Stimulated activated CD8-positive, alpha-beta memory T cell treated with anti-CD3 and anti-CD28 coated beads, Interleukin-4, amount 100 ng/mL, for 4 hours (primary cell): ENCODE measurements at places on chromosomes 12 and 14.

DNA sequence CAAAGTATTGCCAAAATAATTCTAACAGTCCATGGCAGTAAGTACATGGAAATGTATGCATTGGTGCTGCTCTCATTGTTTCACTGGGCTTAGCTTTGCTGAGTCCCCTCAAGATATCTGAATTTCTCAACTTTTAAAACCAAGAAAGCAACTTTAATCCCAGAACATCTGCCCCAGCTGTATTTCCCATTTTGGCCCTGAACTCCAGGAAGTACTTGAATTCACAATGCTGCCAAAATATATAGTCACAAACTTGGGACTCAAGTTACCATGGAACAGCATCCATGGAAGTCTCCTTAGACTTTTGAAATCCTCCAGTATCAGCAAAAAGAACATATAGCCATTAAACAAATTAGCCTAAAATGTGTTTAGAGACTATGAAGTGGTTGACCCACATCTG lies 78.5 kb upstream of the FLRT2 start:
- no peak for DNase-seq

DNA sequence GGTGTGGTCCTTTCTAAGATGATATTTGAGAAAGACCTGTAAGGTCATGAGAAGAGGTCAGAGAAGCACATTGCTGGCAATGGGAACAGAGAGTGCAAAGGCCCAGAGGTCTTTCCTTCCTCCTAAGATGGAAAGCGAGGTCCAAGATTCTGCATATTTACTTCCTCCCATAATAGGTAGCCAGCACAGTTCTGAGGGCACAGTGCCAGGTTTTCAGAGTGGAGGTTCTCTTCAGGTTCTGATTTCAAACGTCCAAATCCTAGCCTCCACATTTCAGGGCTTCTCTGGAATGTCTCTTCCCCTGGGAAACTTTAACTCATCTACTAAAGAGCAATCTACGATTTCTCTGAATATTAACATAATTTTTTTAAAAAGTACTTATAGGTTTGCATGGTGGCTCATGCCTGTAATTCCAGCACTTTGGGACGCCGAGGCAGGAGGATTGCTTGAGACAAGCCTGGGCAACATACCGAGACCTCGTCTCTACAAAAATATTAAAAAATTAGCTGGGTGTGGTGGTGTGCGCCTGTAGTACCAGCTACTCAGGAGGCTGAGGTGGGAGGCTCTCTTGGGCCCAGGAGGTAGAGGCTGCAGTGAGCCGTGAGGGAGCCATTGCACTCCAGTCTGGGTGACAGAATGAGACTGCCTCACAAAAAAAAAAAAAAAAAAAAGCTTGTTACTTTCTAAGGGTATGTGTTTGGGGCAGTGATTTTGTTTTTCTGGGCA lies 526 bp upstream of the MRPL42 start:
- DNase-seq, result no peak

DNA sequence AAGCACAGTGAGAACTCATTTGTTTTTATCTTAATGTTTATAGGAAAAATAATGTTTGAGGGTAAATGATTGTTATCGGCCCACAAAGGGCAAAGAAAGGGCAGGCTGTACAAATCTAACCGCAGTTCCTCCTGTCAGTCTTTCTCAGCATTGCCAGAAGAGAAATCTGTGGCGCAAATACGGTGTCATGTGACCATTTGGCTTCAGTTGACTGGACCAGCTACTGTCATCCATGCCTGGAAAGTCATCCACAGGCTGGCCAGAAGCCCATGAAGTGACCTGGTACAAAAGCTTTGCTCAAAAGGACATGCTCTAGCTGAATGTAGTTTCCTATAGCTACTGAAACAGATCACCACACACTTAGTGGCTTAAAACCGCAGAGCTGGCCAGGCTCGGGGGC lies 43.6 kb downstream of the HCAR2 start:
- DNase-seq, result no peak

GRCh38 chr14:80202888-80203562 lies 8.3 kb downstream of the DIO2 start:
- no peak for DNase-seq

DNA sequence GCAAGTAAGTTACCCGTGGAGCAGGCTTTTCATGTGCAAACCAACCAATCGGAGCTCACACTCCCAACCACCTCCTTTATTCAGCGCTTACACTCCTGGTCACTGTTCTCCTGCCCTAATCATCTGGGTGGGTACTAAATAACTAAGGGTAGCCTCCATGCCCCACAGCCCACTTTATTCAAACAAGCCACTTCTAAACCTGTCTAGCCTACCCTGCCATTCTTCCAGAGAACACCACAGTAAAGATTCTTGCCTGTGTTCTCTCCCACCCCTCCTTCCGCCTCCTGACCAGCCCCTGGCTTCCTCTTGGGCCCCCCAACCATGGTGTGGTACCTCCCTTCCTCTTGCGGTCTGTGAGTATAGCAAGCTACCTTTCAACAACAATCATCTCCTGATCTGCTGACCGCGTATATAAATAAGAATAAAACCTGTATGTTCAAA lies 581.9 kb downstream of the VRK1 start:
- no peak for DNase-seq

- DNase-seq, result no peak
Measured at GRCh38 chr12:93128332-93128707, 199.2 kb upstream of the EEA1 start.

DNA sequence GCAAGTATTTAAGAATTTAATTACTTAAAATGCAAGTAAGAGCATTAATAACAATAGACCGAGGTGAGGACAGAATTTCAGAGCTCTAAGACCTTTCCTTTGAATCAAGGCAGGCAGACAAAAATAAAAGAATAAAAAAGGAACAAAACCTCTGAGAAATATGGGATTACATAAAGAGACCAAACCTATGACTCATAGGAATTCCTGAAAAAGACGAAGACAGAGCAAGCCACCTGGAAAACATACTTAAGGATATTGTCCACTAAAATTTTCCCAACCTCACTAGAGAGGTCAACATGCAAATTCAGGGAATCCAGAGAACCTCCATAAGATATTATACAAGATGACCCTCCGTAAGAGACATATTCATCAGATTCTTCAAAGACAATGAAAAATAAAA lies 325.1 kb downstream of the AEBP2 start:
- no peak for DNase-seq

DNA sequence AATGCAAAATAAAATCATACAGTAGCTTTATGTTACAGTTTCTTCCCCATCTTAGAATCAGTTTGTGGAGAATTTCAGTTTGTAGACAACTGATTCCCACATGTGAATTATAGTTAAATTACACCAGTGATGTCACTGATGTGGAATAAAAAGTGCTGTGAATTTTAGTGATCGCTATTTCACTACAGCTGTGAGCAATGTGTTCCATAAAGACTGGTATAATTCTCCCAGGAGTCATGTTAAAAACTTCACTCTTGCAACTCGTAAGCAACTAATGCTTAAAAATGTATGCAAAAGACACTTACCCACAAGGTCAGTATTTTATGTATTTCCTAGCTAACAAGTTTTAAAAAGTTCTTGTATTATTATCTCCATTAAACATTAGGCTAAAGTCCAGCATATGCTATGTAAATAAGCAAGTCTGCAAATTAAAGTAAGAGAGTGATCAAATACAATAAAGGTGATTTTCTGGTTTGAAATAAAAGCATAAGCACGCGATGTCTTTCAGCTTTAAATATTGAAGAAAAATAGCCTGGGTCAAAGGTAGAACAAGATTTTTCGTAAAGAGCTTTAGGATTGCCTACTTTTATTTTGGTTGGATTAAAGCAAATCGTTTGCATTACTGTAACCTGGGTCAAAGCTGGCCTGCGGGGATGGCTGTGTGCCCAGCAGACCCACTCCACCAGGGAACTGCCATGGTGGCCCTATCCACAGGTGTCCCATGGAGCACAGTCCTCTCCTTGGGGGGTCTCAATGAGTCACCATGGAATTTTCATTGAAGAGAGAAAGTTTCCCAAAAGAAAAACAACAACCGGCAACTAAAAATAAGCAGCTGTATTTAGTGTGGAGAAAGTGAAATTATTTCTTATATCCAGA lies 12.7 kb upstream of the LRIG3 start:
- DNase-seq, result no peak

- peak; percentile 8 for DNase-seq
Measured at GRCh38 chr12:91326058-91327027, 143.7 kb upstream of the DCN start.

GRCh38 chr12:126627596-126627995 lies 1562.4 kb downstream of the AACS start:
- no peak for DNase-seq

DNA sequence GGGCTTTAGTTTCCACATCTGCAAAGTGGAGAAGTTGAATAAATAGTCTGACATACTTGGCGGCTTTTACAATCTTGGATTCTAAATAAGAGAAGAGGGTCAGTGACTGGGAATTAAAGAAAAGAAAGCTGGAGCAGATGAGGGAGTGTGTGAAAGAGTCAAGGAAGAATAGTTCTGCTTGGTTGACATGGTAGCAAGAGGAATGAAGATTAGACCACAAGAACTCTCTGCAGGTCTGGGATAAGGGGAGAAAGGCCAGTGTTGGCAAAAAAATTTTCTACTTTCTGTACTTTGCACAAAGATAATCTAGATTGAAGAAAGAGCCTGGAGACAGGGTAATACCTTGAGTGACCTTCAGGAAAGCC lies 5.9 kb downstream of the ITGB7 start:
- DNase-seq, result no peak

GRCh38 chr12:47739979-47740378 lies 14.7 kb upstream of the ENDOU start:
- DNase-seq, result no peak

DNA sequence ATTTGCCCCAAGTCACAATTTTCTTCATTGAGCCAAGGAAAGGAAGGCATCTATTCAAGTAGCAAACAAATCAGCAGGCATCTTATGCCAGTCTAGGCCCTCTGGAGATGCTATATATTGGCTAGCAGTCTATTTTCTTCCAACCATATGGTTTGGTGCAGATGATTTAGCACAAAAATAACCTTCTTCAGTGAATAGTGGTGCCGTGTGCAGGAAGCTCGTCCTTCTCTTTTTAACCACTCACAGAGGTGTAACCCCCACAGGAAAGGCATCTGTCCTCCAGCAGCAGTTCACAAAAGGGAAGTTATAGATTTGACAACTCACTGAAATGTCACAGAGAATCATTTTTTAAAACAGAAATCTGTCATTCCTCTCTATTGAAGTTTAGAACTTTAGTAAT lies 445.7 kb upstream of the SYT1 start:
- no peak for DNase-seq

DNA sequence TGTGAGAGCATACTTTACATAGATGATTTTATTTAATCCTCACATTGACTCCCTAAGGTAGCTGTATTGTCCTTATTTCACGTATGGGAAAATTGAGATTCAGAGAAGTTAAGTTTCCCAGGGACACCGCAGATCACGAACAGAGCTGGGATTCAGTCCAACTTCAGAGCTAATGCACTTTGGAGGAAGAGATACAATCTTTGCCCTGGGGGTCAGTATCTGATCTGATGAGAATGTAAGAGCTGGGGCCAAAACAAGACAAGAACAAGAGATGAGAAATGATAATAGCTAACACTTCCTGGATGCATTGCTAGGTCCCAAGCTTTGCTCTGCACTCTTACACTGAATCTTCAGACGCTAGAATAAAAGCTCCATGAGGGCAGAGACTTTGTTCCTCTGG lies 6.0 kb upstream of the CSAD start:
- DNase-seq, result no peak

GRCh38 chr12:131115766-131116467 lies 162.2 kb downstream of the ADGRD1 start:
- DNase-seq, result no peak

- no peak for DNase-seq
Measured at GRCh38 chr12:22526836-22527235, 17.5 kb downstream of the C2CD5 start.

DNA sequence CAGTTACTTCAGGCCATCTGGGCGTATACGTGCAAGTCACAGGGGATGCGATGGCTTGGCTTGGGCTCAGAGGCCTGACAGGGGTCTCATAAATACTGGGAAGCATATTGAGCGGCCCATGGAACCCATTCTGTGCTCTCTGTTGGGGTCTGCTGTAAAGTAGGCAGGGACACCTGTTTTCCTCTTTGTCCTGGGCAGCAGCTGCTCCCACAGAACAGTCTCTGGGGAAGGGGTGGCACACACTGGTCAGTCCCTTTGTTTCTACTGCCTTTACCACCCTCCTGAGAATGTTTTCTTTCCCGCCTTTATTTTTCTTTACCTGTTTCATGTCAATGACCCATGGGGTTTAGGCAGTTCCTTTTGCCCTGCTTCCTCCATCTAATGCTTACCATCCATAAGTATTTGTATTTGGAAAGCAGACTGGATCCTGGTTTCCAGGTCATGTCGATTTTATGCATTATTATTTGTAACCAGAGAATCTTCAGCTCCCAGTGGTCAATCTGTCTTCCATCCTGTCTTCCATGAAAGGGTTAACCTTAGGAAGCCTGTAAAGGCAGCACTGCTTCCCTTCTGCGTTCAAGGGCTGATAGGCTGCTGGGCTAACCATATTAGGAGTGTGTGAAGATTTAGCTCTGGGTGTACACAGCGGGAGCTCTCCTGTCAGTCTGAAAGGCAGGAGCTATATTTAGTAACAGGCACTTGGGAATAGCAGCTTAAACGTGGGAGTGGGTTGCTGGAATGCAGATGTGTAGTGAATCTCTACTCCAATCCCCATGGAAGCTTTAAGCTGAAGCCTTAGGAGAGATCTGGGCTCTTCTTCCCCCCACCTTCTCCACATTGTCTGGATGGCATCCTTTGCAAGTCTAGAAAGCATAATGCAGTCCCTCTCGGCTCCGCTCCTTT lies 124.0 kb downstream of the DYRK2 start:
- DNase-seq, result no peak

GRCh38 chr12:116298578-116298977 lies 21.1 kb upstream of the MED13L start:
- DNase-seq, result no peak

- DNase-seq, result no peak
Measured at GRCh38 chr12:67916266-67916970, 72.8 kb upstream of the IFNG-AS1 start.

DNA sequence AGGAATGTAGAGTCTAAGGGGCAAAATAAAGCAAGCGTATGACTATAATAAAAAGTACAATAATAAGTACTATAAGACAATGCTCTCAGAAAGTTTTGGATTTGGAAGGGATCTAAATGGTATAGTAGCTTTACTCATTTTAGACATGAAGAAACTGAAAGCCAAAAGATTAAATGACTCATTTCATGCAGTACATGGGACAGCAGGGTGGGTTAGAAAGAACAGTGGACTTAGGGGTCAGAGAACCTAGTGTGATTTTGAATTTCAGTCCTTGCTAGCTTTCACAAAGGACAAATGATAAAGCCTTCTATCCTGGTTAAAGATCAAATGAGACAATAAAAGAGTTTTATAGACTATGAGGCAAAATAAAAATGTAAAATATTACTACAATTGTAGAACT lies 6.8 kb upstream of the LEMD3 start:
- no peak for DNase-seq
